Choroid plexus epithelial cell (primary cell): ENCODE measurements at places on chromosomes 4 and X.

DNA sequence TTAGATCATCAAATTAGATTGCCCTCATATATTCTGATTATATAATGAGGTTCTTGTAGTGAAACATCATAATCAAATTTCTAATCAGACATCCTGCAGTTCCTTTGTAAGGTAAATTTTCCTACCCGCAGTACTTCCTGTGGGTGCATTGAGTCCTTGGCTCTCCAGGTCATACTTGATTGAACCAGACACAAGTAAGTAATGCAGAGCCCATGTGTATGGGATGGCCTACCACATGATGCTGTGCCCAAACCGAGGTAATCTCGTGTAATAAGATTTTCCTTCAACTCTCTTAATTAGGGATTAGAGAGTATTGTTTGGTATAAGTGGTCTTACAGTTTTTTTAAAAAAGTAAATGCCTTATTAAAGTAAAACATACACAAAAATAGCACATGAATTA is 1841.8 kb downstream of the PCDH7 start:
- no peak for DNase-seq

DNA sequence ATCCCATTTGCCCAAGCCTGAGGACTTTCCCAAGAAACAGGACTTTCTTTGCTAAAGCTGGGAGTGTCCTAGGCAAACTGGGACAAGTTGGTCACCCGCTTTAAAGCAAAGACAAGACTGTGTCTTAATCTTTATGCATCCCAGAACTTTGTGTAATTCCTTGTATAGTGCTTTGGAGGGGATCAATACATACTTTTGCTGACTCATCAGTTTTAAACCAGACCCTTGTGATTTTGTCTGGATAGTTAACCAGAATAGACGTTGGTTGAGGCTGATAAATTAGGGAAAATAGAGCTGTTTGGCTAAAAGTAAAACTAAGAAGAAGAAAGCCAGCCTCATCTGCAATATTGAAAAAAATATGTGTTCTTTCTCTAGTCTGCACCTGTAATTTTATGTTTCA is 82.8 kb downstream of the IL1RAPL1 start:
- DNase-seq: no peak

GRCh38 chr4:141548791-141549190 is 87.6 kb upstream of the IL15 start:
- peak; percentile 34 for DNase-seq

DNA sequence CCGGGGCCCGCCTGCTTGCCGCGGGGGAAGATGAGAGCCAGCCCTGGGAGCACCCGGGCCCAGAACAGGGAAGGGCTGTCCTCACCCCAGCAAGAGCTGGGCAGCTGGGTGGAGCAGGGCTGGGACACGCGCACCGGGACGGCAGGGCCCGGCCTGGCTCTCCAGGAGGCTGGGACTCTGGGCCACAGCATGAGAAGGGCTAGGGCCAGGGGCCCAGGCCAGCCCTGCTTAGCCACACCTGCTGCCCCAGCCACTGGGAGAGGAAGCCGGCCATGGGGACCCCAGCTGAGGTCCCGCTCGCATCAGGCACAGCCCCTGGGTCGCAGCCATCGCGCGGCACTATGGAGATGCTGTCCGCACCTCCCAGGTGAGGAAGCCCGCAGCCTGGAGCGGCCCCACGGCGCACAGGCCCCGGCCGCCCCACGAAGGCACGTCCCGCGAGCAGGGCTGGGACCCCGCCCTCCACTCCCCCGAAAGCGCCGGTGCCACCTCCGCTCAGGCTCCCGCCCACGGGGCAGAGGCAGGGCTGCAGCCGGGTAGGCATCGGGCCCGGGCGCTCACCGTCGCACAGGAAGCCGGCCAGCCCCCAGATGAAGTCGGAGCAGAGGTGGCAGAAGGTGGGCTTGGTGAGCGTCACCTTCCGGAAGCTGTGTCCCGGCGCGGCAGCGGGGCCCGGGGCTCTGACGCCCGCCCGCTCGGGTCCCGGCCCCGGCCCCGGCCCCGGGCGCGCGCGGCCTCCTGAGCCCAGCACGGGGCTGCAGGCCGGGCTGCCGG is 531 bp downstream of the DGKQ start:
- DNase-seq: no peak
